SW 1271 (cell line): ENCODE measurements at places on chromosomes 12 and 14.
A peak's percentile ranks its signal among the peaks of the same experiment; 100 is the strongest.

GRCh38 chr12:33587784-33588712 lies 148.4 kb upstream of the SYT10 start:
- peak; percentile 26 for DNase-seq

- no peak for DNase-seq
Observed at GRCh38 chr14:67881225-67881624, 61.6 kb downstream of the RAD51B start.

GRCh38 chr12:51705450-51705849 lies 114.4 kb downstream of the SCN8A start:
- DNase-seq = no peak

GRCh38 chr12:108296945-108297344 lies 42.2 kb downstream of the CMKLR1 start:
- DNase-seq = no peak

DNA sequence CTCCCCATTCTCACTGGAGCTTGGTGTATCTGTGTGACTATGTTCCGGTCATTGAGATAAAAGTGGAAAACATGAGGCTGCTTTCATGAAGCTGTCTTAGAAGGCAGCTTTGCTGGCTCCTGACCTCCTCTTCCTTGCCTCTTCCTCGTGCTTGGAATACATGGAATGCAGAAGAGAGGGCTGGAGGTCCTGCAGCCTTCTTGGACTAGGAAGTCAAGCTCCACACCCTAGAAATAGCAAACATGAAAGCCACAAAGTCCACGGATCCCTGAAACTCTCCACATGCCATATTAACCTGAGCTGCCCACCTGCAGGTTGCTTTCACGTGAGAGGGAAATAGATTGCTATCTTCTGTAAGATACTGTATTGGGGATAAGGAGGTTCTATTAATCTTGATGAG lies 51.0 kb downstream of the FZD10 start:
- no peak for DNase-seq

DNA sequence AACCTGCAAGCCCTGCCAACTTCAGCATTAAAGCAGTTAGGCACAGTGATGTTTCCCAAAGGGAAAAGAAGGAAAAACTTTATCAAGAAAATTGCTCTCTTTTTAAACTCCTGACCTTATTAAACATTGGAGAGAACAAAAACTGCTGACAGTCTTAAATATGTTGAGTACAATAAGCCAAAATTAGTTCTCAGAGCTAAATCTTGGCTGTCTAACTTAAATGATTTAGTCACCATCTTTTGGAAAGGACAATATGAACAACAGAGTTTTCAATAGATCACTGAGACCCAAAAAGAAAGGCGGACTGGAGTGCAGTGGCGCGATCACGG lies 70.8 kb downstream of the DUSP6 start:
- no peak for DNase-seq

DNA sequence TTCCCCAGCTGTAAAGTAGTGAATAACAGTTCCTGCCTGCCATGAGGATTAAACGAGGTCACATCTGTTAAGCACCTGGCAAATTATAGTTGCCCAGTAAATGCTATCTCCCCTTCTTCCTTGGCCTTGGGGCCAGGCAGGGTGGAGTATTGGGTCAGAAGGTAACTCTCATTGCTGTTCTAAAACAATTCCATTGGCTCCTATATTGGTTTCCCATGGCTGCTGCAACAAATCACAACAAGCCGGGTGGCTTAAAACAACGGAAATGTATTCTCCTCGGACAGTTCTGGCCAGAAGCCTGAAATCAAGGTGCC lies 31.9 kb downstream of the MMAB start:
- no peak for DNase-seq

GRCh38 chr14:60487211-60487610 lies 1.3 kb upstream of the C14orf39 start:
- no peak for DNase-seq

- DNase-seq = no peak
Observed at GRCh38 chr12:40382217-40382616, 157.4 kb downstream of the LRRK2 start.

GRCh38 chr14:52189325-52189724 lies 78.2 kb upstream of the PTGDR start:
- no peak for DNase-seq

- DNase-seq = no peak
Observed at GRCh38 chr14:38496092-38496491, 240.2 kb upstream of the CLEC14A start.

DNA sequence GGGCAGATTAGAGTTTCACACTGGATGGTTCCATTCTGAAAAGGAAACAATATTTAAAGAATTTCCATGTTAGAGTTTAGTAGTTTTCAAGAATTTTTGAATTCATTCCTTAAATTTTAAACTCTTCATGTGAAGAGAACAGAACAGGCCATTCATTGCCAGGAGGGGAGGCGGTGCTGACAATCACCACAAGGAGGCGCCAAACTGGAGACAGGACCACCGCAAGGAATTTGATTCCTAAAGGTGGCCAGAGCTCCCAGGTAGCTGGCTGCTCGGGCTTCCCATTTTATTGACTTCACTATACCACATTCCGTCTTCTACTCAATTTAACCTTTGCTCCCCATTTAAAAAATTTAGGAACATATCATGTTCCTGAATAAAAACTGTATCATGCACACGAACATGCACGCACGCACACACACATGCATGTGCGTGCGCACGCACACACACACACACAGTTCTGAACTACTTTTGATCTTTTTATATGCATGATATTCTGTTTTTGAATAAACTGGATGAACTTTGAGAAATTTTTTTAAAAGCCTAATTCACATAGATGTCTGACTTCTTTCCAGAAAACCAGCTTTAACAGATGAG lies 101.2 kb downstream of the NELL2 start:
- DNase-seq = peak; percentile 11

GRCh38 chr14:46480817-46481216 lies 170.8 kb downstream of the RPL10L start:
- no peak for DNase-seq

DNA sequence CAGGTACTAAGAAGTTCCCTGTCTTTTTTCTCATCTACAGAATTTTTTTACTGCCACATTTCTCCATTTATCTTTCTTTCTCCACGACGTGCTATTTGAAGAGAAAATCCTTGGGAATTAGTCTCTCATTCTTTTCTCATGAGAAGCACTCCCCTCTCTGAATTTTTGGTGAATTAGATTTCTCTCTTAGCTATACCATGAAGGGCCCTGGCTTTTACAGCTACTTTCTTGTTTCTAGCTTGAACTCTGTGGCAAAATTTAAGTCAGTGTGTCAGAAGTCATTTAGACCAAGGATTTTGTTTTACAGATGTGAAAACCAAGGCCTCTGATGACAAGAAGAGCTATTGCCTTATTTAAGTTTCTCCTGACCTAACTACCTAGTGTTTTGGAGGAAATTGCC lies 213.1 kb downstream of the AEBP2 start:
- no peak for DNase-seq

GRCh38 chr12:114616081-114616480 lies 67.9 kb downstream of the TBX3 start:
- no peak for DNase-seq
